ENCODE measurements at places on chromosomes 4 and X.

GRCh38 chr4:6926081-6926480 is 16.5 kb downstream of the TBC1D14 start:
- no peak for DNase-seq

GRCh38 chr4:73750730-73751129 is 10.4 kb downstream of the CXCL8 start:
- DNase-seq: no peak

- no peak for DNase-seq
Observed at GRCh38 chr4:67712650-67713528, 11.9 kb upstream of the UBA6 start.

GRCh38 chr4:82230306-82230705 is 143.5 kb downstream of the HNRNPD start:
- no peak for DNase-seq

Data from cortex of kidney (tissue), 1 donor.